Stimulated activated CD4-positive, alpha-beta T cell treated with anti-CD3 and anti-CD28 coated beads, Interleukin-4, amount 100 ng/mL, for 24 hours (primary cell): ENCODE measurements at places on chromosomes 2 and 18.

DNA sequence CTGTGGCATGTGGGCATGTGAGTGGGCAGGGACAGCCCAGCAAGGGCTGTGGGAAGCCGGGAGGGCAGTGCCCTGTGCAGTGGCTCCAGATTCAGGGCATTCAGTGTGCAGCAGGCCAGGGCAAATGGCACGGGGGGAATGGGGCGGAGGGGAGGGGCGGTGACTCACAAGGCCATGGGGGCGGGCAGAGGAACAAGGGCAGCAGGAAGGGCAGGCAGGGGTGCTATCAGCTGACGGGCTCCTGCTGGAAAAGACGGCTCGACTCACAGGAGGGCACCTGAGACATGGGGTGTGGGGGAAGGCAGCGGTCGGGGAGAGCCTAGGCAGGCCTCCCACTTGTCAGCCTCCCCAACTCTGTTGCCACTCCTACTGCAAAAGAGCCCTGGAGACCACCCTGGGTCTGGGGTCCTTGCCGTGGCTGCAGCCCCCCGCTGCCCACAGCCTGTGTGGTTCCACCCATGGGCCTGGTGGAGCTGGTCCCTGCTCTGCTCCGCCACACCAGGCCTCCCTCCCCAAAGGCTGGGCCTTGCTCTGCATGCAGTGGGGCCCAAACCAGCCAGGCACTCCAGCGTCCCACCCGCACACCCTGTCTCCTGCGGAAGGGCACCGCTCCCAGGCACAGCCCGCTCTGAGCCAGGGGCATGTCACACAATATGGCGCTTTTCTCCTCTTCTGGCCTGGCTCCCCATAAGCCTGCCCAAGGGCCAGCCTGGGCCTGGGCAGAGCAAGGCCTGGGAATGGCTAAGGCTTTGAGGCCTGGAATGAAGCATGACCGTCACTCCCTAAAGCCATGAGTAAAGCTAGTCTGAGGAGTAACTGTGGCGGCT is 25.9 kb downstream of the HS6ST1 start:
- DNase-seq, result no peak

GRCh38 chr2:33317369-33318007 is 159.0 kb upstream of the RASGRP3 start:
- DNase-seq, result no peak

DNA sequence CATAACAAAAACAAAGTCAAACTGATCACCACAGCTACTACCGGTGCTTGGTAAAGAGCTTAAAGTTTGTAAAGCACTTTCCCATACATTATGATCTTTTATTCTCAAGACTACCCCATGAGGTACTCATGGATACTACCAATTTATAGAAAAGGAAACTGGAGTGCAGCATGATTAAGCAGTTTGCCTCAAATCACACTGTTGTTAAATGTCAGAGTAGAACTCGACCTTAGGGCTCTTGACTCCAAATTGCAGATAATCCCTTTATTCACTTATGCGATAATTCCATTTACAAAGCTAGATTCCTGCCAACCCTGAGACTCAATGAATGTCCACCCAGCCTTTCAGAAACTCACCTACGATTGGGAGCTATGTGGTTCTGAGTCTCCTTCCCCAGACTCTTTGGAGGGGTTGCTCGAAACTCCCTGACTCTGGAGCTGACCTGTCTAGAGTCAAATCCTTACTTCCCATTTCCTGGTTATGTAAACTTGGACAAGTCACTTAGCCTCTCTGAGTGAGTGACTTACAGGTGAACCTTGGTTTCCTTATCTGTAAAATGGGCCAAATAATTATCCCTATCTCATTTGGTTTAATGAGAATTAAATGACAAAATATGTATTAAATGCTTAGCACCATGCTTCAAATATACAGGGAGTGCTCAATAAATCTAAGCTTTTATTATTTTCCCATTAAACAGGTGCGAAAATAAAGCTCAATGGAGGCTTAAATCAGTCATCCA is 47.4 kb downstream of the PSD4 start:
- no peak for DNase-seq

GRCh38 chr18:57002627-57003026 is 144.3 kb upstream of the BOD1L2 start:
- DNase-seq, result no peak

GRCh38 chr18:3478262-3478978 is 28.4 kb downstream of the TGIF1 start:
- no peak for DNase-seq

GRCh38 chr2:1586923-1587840 is 157.1 kb downstream of the PXDN start:
- DNase-seq, result no peak
